ENCODE measurements at places on chromosomes 3 and 15. TPM values are rescaled to one million over a fixed set of nuclear protein-coding genes. Genes with fewer than 3 reads are reported as not detected.

Gene MNS1
- 1.9 TPM for total RNA-seq

Gene TP63
- total RNA-seq: 4.1 TPM

Gene P2RY14
- total RNA-seq: 4.8 TPM

Gene STXBP5L
- total RNA-seq: not detected

Gene TTLL3
- 33.0 TPM for total RNA-seq

DNA sequence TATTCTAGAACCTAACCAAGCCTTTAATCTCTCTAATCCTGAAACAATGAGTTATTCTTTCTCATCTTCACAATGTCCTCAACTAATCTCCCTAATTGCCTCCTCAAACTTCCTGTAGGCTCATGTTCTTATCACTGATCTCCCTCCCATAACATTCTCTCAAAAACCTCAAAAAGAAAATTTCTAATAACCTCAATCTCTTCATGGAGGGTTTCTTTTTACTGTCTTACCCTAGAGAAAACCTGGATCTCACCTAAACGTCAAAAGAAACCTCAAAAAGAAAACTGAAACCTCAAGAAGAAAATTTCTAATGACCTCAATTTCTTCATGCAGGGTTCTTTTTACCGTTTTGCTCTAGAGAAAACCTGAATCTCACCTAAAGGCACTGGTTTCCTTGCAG, 150.2 kb downstream of the GSK3B start:
- H3K27me3 ChIP-seq: no peaks in the 10 kb centered on the region
- no peaks in the 10 kb centered on the region for H3K4me1 ChIP-seq
- no peak overlapping the region for H3K27ac ChIP-seq
- H3K36me3 ChIP-seq: no peaks in the 10 kb centered on the region
- no peak overlapping the region for H3K4me3 ChIP-seq

- no peaks in the 10 kb centered on the region for H3K36me3 ChIP-seq
- H3K4me1 ChIP-seq: peaks cover 34% of the 10 kb centered on the region
- H3K4me3 ChIP-seq: peak within 1 kb of the TSS; percentile 71
- H3K27ac ChIP-seq: peak within 1 kb of the TSS; percentile 94
- DNase-seq: peak; percentile 91
Observed at GRCh38 chr3:171809861-171810628, at the start of gene PLD1. TSS of gene PLD1 (minus strand) at chr3:171810483. CDS start at chr3:171738051, 72,432 bp downstream.

DNA sequence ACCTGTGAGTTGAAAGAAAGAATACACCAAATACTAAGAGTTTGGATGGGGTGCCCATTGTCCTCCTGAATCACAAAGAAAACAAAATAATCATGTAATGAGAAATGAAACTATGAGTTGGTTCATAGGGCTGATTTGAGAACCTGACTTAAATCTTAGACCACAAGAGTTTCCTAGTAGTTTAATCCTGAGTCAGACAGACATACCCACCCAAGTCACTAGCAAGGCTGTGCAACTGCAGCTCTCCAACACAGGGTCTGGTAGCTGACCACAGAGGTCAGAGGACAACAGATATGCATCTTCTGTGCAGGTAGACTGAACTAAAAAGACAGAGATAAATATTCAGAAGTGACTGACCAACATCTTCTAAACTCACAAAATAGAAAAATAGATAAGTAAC, 296.3 kb upstream of the TMCO5A start:
- H3K4me3 ChIP-seq: no peak overlapping the region
- no peaks in the 10 kb centered on the region for H3K27me3 ChIP-seq
- no peaks in the 10 kb centered on the region for H3K36me3 ChIP-seq
- no peak for DNase-seq
- H3K27ac ChIP-seq: no peak overlapping the region

GRCh38 chr3:43905157-43905556, 214.4 kb downstream of the ABHD5 start:
- H3K4me1 ChIP-seq: no peaks in the 10 kb centered on the region
- no peak for DNase-seq
- H3K27me3 ChIP-seq: no peaks in the 10 kb centered on the region
- no peak overlapping the region for H3K27ac ChIP-seq
- no peaks in the 10 kb centered on the region for H3K36me3 ChIP-seq

GRCh38 chr3:24907106-24907505, 412.5 kb upstream of the THRB start:
- H3K36me3 ChIP-seq: no peaks in the 10 kb centered on the region
- DNase-seq: no peak
- no peak overlapping the region for H3K27ac ChIP-seq
- H3K4me1 ChIP-seq: no peaks in the 10 kb centered on the region

GRCh38 chr15:92075764-92076163, 222.3 kb downstream of the SLCO3A1 start:
- H3K4me3 ChIP-seq: no peak overlapping the region
- H3K27me3 ChIP-seq: no peaks in the 10 kb centered on the region
- DNase-seq: no peak
- H3K36me3 ChIP-seq: no peaks in the 10 kb centered on the region
- peaks cover 34% of the 10 kb centered on the region for H3K4me1 ChIP-seq
